ENCODE measurements at places on chromosomes 5 and 9.

- no peak for DNase-seq
Observed at GRCh38 chr9:23740531-23740930, 85.5 kb downstream of the ELAVL2 start.

DNA sequence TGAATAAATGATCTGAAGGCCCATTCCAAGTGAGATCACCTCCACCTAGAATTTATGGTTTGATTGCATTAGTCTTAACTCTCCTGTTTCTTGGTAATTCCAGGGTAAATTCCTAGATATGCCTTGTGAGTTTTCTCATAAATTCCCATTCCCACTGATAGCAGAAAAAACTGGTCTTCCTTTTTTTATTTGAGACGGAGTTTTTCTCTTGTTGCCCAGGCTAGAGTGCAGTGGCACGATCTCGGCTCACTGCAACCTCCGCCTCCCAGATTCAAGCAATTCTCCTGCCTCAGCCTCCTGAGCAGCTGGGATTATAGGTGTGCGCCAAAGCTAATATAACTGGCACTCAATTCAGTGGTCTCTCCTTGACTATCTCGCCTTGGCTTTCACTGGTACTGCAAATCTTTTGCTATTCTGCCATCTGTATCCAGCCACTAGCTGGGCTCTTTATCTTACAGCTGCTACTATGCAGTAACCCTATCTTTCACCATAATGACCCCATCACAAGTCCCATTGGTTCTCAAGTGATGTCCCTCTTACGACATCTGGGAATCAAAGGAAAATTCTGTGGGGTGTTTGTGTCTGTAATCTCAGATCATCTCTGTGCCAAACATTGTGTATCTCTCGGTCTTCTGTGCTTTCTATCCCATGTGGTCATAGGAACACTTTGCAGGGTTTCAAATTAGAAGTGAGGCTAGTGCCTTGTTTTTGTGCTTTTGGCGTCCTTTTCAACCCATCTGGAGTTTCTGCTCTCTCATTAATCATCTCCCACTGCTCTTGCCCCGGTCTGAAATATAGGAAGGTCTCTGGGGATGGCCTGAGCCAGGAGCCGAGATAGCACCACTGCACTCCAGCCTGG, 14.4 kb downstream of the HNRNPK start:
- no peak for DNase-seq

GRCh38 chr9:133509179-133510083, 15.3 kb downstream of the MYMK start:
- DNase-seq = no peak

DNA sequence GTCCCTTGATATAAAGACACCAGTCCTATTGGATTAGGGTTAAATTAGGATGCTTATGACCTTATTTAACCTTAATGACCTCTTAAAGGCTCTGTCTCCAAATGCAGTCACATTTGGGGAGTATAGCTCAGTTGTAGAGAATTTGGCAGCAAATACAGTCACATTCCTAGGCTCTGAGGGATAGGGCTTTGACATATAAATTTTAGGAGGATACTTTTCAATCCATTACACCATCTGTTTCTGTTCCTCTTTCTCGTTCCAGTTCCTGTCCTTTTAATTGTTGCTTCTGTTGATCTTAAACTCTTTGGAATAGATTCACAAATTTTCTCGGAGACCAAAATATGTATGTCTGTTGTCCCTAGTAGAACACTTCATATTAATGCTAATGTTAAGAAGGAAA, 390.0 kb upstream of the PCSK5 start:
- DNase-seq = no peak

GRCh38 chr5:142922223-142922952, 152.2 kb downstream of the ARHGAP26 start:
- DNase-seq = peak; percentile 62

- no peak for DNase-seq
Observed at GRCh38 chr5:175159956-175160355, 284.0 kb downstream of the DRD1 start.

DNA sequence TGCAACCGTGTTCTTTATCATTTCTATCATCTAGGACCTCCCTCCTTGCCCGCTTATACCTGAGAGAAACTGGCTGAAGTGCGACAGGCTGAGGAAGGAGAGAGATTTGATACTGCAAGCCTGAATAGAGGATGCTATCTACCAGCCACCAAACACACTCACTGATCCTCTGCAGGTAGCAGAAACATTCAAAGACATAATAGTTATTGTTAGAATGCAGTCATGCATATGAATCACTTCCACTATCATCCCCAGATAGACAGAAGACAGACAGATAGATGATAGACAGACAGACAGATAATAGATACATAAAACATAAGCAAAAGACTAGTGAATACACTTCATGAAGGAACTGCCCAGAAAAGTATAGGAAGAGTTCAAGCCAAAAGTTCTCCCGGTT, 32.9 kb downstream of the FAM81B start:
- DNase-seq = no peak

DNA sequence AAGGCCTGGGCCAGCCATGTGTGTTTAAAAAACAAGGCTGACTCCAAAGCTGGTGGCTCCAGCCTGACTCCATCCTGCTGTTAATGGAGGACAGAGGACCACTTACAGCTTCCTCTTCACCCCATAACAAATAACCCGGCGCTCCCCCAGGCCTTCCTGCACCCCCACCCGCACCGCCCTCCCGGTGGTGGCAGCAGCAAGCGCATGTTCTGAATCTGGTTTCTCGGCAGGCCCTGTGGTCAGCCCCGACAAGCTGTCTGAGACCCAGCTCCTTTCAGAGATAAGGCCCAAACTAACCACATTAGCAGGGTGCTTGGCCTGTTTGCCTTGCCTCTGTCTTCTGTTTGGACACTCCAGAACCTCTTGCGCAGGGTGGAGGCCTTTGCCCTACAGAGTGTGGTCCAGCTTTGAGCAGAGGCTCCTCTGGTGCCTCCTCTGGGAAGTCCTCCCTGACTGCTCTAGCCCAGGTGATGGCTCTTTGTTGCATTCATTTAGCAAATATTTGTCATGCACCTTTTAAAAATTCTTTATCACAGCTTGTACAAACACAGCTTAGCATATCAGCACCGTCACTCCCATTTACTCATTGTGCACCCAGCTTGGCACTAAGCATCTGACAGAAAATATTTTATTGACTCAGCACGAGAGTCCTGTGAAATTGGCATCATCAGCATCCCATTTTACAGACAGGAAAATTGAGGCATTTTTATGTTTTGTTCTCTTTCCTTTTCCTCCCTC, 78.4 kb downstream of the NDFIP1 start:
- no peak for DNase-seq

- no peak for DNase-seq
Observed at GRCh38 chr5:133520062-133520461, 92.3 kb downstream of the FSTL4 start.

DNA sequence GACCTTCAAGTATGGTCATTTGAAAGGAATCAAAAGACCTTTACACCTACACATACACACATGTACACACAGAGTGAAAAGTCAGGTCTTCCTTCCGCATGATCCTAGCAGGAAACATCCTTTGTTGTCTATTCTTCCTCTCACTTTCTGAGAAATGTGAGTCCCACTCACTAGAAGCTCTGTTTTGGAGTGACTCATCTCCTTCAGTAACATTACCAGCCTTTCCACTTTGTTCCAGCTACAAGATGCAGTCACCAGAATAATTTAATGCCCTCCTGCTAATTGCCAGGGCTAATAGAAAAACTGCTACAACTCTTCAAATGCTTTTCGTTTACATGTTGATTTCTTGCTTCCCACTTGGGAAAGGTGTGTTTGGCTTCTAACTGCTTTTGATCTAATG, 417.3 kb downstream of the RASEF start:
- no peak for DNase-seq

DNA sequence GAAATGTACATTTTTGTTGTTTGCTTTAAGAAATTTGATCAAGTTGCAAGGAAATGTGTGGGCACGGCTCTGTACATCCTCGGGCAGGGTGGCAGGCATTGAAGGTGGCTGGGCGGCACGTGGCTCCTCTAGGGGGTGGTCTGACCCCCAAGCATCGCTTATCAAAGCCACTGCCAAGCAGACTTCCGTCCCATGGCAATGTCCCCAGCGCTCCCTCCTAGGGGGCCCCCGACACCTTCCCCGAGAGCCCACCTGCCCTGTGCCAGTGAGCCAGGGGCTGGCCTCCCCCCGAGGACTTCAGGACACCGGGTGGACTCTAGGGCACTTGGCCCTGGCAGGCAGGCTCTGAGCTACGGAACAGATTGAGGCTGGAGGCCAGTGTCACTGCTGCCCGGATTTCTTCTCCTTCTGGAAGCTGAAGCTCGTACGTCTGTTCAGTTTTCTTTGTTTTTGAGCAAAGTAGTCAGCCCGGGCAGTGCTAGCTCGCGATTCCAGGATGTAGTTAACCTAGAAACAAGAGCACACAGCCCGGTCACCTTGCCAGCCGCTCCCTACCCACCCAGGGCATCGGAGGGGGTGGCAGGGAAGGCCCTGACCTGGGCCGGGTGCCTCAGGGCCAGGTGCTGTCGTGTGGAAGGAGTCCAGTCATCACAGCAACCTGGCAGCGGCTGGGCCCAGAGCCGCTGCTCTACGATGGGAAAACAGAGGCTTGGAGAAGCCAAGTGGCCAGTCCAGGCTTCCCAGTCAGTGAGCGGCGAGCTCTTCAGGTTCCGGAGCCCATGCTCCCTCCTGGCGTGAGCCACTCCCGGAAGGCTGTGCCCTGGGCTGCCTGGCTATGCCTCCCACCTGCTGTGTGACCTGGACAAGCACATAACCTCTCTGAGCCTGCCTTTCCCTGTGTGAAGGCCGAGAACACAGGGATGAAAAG, 177.1 kb downstream of the GAPVD1 start:
- DNase-seq = no peak

DNA sequence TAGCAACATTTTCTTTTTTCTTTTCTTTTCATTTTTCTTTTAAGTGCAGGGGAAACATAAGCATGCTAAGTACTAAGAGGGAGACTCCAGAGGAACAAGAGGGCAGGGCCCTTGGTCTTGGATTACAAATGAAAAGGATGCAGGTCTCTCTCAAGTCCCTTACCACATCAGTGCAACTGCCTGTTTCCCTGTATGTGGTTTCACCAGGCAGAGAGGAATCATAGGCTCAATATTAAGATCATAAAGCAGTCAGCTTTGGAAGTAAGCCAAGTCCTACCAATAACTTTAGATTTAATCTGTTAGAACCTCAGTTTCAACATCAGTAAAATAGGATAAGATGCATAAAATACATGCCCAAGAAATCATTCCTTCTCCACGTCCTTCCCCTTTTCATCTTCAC, 422.7 kb upstream of the PAPPA start:
- DNase-seq = no peak

DNA sequence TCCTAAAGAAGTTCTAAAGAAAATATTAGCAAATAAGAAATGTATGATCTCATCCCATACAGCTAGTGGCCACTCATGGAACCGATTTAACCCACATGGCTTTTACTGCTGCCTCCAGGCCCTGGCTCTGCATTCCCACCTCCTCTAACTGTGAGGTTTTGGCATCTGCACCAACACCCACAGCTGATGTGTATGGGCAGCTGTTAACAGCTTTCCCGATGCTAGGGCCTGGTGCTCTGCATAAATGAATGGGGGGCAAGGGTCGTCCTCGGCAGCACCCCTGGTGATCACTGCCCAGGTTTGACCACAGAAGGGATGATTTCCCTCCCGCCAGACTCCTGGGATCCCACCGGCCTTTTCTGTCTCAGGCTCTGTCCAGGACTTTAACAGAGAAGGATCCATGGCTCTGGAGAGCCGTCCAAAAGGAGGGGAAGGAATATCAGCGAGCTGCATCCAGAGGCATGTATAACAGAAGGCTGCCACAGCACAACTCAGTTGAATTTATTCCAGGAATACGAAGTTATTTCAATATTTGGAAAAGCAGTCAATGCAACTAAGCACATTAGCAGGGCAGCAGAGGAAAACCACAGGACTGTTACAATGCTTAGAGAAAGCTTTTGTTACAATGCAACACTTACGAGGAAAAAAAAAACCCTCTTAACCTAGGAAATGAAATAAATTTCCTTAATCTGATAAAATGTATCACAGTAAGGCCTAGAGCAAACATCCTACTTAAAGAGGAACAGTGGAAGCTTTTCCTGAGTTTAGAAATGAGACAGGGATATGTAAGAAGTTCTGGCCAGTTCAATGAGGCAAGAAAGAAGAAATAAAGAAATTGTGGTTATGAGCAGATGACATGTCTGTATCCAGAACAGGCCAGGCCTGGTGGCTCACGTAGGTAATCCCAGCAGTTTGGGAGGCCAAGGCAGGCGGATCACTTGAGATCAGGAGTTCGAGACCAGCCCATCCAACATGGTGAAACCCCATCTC, 63.1 kb downstream of the NACC2 start:
- DNase-seq = no peak

GRCh38 chr9:68625559-68625958, 79.5 kb upstream of the PIP5K1B start:
- DNase-seq = no peak

DNA sequence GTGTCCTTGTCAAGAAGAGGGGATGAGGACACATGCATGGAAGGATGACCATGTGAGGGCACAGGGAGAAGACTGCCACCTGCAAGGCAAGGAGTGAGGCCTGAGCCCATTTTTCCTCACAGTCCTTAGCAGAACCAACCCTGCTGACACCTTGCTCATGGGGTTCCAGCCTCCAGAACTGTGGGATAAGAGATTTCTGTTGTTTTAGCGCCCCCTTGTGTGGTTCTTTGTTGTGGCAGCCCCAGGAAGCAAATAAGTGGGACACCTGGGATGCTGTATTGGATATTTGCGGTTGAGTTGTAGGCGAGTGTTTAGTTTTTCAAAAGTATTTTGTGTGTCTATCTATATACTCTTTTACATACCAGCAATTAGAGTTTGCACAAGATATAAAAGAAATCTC, 206.4 kb downstream of the NXNL2 start:
- no peak for DNase-seq

DNA sequence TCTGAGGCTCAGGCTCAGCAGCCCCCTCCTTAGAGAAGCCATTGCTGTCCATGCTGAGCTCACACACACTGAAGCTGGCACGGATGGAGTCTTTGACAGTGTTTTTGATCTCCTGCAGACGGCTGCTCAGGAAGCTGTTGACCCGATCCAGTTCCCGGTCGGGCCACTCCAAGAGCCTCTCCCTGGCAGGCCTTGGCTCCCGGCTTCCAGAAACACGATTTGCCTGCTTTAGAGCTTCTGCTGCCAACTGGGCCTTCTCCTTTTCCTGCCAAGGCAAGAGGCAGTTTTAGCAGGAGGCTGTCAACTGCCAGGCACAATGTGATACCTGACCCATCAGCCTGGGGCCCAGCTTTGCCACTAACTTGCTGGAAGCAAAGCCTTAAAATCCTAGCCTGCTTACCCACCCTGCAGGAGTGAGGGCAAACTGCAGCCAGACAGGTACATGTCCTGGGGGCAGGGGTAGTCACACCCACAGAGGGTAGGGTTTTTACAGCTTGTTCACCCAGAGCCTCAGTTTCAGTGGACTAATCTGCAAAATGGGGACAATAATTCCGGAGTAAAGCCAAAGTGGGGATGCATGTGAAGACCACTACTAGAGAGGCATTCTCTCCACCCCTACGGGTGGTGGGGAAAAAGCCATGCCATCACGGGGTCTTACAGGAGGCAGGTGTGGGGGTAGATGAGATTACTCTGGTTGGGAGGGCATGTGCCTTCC, 8.3 kb upstream of the DDX41 start:
- DNase-seq = no peak

GRCh38 chr9:2691626-2692025, 25.7 kb upstream of the KCNV2 start:
- DNase-seq = no peak
